ENCODE measurements at places on chromosomes 3 and 15.
A peak's percentile ranks its signal among the peaks of the same experiment; 100 is the strongest.

- DNase-seq, result no peak
Observed at GRCh38 chr3:113985541-113985940, 37.7 kb downstream of the ZDHHC23 start.

DNA sequence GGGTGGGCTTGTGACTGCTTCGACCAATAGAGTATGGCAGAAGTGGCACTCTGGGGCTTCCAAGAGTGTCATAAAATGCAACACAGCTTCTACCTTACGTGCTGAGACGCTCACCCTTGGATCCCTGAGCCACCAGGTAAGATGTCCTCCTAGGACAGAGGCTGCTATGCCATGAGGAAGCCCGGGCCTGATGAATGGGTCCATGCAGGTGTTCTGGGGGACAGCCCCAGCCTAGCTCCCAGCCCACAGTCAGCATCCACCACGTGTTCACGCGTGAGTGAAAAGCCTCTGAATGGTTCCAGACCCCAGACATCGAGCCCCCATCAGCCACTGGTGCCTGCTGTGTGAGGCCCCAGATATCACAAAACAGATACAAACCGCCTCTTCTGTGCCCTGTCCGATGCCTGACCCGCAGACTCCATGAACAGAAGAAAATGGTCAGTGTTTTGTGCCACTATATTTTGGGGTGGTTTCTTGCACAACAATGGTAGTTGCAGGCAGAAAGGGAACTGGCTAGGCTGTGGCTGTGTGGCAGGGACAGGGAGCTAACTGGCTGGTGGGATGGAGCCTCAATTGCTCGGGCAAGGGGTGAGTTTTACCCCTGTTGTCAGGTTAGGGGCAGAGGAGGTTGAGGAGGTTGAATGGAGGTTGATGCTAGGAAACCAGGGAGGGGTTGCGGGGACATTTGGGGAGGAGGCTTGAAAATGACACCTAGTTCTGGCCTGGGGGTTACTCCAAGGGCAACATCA lies 92.2 kb downstream of the LINGO1 start:
- DNase-seq, result no peak

DNA sequence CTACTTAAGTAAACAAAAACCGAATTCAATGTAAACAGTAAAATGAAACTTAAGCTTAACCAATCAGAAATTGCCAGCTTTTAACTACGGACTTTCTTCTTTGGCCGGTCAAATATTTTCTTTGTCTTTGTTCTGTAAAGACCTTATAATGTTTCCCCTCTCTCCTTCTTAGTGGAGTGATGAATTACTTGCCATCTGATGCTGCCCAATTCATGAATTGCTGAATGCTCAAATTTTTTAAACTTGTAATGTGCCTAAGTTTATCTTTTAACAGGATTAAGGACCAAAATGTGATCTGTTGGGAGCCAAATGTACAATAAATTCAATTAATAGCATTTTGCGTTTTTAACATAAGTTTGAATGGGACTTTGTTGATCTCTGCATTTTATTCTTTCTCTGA lies 345.8 kb upstream of the CBLB start:
- no peak for DNase-seq

GRCh38 chr3:11724615-11725339 lies 81.1 kb upstream of the VGLL4 start:
- DNase-seq, result no peak

DNA sequence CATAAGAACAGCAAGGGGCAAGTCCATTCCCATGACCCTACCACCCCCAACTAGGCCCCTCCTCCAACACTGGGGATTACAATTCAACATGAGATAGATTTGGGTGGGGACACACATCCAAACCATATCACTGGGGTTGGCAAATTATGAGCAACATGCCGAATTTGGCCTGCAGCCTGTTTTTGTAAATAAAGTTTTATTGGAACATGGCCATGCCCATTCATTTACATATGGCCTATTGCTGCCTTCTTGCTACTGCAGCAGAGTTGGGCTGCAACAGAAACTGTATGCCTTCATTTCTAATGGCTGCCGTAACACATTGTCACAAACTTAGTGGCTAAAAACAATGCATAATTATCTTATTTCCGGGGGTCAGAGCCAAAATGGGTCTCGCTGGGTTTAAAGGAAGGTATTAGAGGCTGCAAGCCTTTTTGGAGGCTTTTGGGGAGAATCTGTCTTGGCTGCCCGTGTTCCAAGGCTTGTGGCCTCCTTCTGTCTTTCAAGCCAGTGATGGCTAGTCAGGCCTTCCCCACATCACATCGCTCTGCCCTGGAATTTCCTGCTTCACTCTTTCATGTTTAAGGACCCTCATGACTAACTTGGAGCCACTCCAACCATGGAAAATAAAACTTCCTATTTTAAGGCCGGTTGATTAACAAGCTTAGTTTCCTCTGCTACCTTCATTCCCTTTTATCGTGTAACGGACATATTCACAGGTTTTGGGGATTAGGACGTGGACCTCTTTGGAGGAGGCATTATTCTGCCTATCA lies 428.5 kb upstream of the PROK2 start:
- no peak for DNase-seq

DNA sequence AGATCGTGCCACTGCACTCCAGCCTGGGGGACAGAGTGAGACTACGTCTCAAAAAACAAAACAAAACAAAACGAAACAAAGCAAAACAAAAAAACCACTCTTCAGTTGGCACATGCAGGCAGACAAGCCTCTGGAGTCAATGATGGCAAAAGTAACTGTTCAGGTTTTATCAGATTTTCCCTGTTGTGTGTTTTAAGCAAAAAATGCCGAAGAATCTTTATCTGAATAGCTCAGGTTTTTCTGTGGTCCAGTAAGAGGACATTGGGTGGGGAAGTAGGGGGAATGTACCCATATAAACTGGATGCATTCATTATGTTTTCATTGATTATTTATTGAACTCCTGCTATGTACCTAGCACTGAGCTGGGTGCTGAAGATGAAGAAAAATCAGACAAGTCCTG lies 20.8 kb upstream of the BCL2A1 start:
- DNase-seq, result no peak

- no peak for DNase-seq
Observed at GRCh38 chr15:52278636-52279367, 16.8 kb downstream of the MYO5C start.

- no peak for DNase-seq
Observed at GRCh38 chr3:139578783-139579182, 39.2 kb upstream of the RBP1 start.

GRCh38 chr15:35206060-35206675 lies 121.1 kb upstream of the NANOGP8 start:
- DNase-seq, result no peak

- DNase-seq, result no peak
Observed at GRCh38 chr3:115151921-115152320, 4.8 kb upstream of the ZBTB20 start.

- DNase-seq, result no peak
Observed at GRCh38 chr3:131360191-131360755, 21.3 kb upstream of the NUDT16 start.

DNA sequence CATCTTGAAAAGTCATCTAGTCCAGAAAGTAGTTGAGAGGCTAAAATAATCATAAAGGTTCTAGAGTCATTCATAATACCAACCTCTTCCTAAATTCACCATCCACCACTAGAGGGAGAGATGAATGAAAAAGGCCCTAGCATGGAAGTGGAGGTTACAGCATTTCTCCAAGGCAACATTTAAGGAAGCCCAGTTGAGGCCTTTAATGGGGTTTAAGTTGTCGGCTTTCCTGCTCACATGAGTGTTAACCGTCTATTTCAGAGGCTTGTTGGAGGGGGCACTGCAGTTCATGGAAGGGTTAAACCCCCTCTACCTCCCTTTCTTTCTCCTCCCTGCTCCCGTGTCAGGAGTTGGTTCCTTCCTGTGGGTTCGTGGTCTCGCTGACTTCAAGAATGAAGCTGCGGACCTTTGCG lies 3.8 kb upstream of the SLCO3A1 start:
- no peak for DNase-seq

DNA sequence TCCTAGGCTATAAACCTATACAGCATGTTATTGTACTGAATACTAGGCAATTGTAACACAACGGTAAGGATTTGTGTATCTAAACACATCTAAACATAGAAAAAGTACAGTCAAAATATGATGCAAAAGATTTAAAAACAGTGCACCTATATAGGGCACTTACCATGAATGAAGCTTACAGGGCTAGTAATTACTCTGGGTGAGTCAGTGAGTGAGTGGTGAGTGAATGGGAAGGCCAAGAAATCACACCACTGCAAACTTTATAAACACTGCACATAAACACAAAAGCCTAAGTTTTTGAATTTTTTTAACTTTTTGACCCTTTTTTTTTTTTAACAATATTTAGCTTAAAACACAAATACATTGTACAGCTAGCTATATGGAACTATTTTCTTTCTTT lies 204.7 kb upstream of the CTNNB1 start:
- DNase-seq, result no peak

DNA sequence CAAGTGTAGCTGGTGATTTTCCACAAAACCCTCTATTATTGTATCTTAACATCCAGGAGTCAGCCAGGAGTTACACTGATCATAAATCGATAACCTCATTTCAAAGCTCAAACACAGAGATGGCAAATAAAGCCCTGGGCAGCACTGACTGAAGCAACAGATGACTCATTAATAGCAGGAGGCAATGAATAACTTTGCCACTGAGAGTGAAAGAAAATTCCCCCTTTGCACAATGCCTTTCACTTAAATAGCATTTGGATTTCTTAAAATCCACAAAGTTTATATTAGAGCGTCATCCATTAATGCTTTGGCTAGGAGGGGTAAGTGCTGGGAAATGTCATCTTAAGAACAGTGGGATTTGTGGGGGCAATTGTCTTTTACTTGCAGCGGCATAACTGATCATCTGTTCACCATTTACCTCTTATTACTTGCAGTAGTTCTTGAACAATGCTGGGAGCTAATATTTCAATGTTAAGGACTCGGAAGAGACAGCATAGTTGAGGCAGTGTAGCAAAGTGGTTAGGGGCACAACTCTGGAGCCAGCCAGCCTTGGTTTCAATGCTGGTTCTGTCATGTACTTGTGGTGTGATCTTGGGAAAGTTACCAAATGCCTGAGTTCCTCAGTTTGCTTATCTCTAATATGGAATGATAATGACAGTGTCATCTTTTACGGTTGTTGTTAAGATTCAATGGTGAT lies 630.4 kb upstream of the TBL1XR1 start:
- no peak for DNase-seq

- no peak for DNase-seq
Observed at GRCh38 chr3:62888180-62888579, 13.0 kb upstream of the CADPS start.

- peak; percentile 36 for DNase-seq
Observed at GRCh38 chr15:45635191-45635638, 386 bp downstream of the SQOR start.

GRCh38 chr3:64000453-64001055 lies 22.7 kb downstream of the PSMD6 start:
- no peak for DNase-seq

DNA sequence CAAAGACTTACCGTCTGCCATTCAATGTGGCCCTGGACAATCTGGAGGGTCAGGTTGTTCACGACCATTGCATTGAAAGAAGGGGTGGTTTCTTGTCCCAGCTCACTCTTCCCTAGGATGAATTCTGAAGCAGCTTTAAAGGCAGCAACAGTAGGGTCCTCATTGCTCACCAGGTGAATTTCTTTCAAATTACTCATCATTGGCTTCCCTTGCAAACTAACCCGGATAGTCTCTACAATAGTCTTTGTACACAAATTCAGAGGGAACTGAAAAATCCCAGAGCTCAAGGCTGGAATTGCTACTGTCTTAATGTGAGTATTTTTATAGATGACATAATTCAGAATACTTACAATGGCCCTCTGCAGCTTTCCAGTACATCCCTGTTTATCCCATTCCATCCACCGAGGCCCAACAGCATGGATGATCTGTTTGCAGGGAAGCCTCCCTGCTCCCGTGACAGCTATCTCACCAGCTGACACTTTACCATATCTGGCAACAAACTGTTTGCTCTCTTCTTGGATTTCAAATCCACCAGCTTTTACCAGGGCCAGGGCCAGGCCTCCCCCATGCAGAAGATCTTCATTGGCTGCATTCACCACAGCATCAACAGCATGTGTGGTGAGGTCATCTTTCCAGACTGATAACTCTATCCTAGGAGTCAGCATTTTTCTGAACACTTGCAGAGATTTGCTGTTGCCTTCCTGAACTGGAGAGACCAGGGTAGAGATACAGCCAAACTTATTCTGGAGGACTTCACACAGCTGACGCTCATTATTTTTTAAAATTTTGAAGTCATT lies 8.6 kb downstream of the PARP9 start:
- no peak for DNase-seq

GRCh38 chr15:100947760-100948429 lies 28.7 kb downstream of the LRRK1 start:
- no peak for DNase-seq

DNA sequence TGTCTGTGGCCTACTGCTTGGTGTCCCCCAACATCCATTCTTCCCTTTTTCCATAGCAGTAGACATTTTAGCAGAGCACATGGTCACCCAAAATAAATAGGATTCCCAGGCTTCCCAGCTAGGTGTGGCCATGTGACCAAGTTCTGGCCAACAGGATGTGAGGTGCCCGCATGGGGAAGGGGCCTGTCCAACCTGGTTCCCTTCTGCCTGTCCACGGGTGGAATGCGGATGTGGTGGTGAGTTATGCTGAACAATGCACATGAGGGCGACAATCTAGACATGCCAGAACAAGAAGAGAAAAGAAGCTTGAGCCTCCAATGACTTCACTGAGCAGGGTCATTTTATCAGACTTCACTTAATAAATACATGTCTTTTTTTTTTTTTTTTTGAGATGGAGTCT lies 77.6 kb upstream of the DLG1 start:
- DNase-seq, result no peak

DNA sequence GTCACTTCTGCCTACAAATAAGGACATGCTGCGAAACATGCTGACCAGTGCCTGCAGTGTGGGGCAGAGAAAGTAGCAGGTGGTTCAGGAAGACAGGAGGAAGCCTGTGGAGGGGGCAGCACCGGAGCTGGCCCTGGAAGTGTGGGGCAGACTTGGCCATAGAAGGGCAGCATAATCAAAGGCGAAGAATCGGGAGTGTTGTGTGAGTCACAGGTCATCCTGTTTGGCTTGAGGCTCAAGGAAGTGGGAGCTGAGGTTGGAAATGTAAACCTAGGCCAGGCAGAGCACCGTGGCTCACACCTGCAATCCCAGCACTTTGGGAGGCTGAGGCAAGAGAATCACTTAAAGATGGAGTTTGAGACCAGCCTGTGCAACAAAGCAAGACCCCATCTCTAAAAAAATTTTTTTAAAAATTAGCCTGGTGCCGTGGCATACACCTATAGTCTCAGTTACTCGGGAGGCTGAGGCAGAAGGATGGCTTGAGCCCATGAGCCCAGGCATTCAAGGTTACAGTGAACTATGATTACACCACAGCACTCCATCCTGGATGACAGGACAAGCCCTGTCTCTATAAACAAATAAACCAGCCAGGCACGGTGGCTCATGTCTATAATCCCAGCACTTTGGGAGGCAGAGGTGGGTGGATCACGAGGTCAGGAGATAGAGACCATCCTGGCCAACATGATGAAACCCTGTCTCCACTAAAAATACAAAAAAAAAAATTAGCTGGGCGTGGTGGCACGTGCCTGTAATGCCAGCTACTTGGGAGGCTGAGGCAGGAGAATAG lies 54.0 kb downstream of the FAM43A start:
- DNase-seq, result no peak
